Cardiac septum (tissue), 1 donor: ENCODE measurements at places on chromosomes 2 and 18. TPM values are rescaled to one million over a fixed set of nuclear protein-coding genes. Genes with fewer than 3 reads are reported as not detected.

The ODC1 gene
- 58.0 TPM for total RNA-seq

The AOX1 gene
- 1.5 TPM for total RNA-seq

The LYPD6 gene
- total RNA-seq: 0.16 TPM

The MITD1 gene
- 11.4 TPM for total RNA-seq

The DSC3 gene
- total RNA-seq: 0.65 TPM

The LYPD6B gene
- total RNA-seq: not detected

The PDE1A gene
- 9.6 TPM for total RNA-seq

The TXNDC2 gene
- not detected for total RNA-seq

The KIF1A gene
- total RNA-seq: 10.2 TPM

The UGT1A6 gene
- total RNA-seq: not detected

The KHK gene
- total RNA-seq: 1.1 TPM

The ANTXR1 gene
- total RNA-seq: 38.1 TPM

The CRYGC gene
- not detected for total RNA-seq

The ERFE gene
- total RNA-seq: 0.62 TPM

The FER1L5 gene
- total RNA-seq: 0.08 TPM

The TUBA4A gene
- total RNA-seq: 164 TPM

The GNAL gene
- total RNA-seq: 1.1 TPM

The CHRNA1 gene
- total RNA-seq: 0.94 TPM

The CDCA7 gene
- total RNA-seq: 1.00 TPM

The IL36A gene
- not detected for total RNA-seq

The CHN1 gene
- total RNA-seq: 23.8 TPM

The MLPH gene
- total RNA-seq: 15.7 TPM

The RAB3GAP1 gene
- total RNA-seq: 47.8 TPM

The HAAO gene
- total RNA-seq: 2.5 TPM

The CCDC121 gene
- total RNA-seq: 3.5 TPM

The PHLPP1 gene
- total RNA-seq: 4.8 TPM

The CNRIP1 gene
- 10.1 TPM for total RNA-seq

The MARCO gene
- total RNA-seq: 0.92 TPM

The ACKR3 gene
- total RNA-seq: 36.6 TPM

The DCDC2C gene
- total RNA-seq: not detected

The ZBTB7C gene
- total RNA-seq: 8.0 TPM

The ZSWIM2 gene
- total RNA-seq: not detected

The UGT1A3 gene
- not detected for total RNA-seq

The AQP12B gene
- total RNA-seq: not detected

The CNTNAP5 gene
- not detected for total RNA-seq

The TPO gene
- 11.8 TPM for total RNA-seq

The INPP5D gene
- total RNA-seq: 6.2 TPM

The FARSB gene
- 17.8 TPM for total RNA-seq

The CTAGE1 gene
- 0.13 TPM for total RNA-seq

The UGT1A7 gene
- not detected for total RNA-seq

The BUB1 gene
- 0.83 TPM for total RNA-seq

The ZAP70 gene
- 1.2 TPM for total RNA-seq

The CNOT9 gene
- 20.9 TPM for total RNA-seq

The SLC66A2 gene
- total RNA-seq: 23.5 TPM

The RGPD4 gene
- total RNA-seq: 0.19 TPM

The SMIM21 gene
- total RNA-seq: not detected

The HNMT gene
- 11.8 TPM for total RNA-seq

The MAP2 gene
- total RNA-seq: 42.1 TPM

The OR6B2 gene
- not detected for total RNA-seq

The HOXD13 gene
- not detected for total RNA-seq

The EMILIN1 gene
- 21.0 TPM for total RNA-seq

The RSAD2 gene
- total RNA-seq: 4.6 TPM

The RNMT gene
- total RNA-seq: 27.0 TPM

The LTBP1 gene
- 124 TPM for total RNA-seq

The POTEC gene
- total RNA-seq: not detected

The RAB17 gene
- 3.5 TPM for total RNA-seq
